Glomerular endothelial cell (primary cell): ENCODE measurements at places on chromosomes 5 and 9. TPM values are rescaled to one million over a fixed set of nuclear protein-coding genes. Genes with fewer than 3 reads are reported as not detected.

DNA sequence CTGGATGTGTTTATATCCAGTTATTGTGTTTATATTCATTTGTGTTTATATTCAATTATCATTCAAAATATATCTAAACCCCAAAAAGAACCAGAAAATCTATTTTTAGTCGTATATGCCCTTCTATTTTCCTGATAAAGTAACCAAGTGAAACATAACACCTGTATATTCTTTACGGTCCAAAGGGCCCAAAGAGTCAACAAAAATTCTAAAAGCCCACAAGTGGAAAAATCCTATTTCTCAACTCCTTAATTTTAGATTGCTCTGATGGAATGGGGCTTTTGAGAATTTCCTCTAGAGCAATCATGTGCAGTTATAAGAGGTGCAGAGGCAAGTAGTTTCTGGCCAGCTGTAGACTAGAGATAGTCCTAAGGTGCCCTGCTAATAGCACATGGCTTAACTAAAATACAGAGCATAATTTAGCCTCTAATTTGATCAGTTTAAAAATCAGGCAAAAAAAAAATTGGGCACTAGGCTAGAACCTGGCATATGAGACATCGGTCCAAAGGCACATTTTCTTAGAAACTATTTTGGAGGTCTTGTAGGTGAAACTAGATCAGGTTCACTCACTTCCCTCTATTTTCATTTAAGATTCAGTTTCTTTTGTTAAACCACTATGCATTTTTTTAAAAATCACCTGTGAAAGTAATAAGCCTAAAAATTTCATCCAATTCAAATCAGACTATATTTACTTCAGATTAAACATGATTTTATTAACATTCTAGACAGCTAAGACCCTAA lies 256.0 kb downstream of the FBXL17 start:
- no peak for DNase-seq

The FBN2 gene
- total RNA-seq: 21.4 and 41.2 TPM in 2 replicates

- no peak for DNase-seq
Measured at GRCh38 chr9:114289571-114290481, 33.1 kb upstream of the ORM1 start.

- DNase-seq: no peak
Measured at GRCh38 chr5:164012371-164012770, 507.0 kb downstream of the MAT2B start.

- no peak for DNase-seq
Measured at GRCh38 chr5:123279136-123279535, 144.1 kb downstream of the CEP120 start.

The MPDZ gene
- total RNA-seq: 40.9 and 50.1 TPM in 2 replicates

DNA sequence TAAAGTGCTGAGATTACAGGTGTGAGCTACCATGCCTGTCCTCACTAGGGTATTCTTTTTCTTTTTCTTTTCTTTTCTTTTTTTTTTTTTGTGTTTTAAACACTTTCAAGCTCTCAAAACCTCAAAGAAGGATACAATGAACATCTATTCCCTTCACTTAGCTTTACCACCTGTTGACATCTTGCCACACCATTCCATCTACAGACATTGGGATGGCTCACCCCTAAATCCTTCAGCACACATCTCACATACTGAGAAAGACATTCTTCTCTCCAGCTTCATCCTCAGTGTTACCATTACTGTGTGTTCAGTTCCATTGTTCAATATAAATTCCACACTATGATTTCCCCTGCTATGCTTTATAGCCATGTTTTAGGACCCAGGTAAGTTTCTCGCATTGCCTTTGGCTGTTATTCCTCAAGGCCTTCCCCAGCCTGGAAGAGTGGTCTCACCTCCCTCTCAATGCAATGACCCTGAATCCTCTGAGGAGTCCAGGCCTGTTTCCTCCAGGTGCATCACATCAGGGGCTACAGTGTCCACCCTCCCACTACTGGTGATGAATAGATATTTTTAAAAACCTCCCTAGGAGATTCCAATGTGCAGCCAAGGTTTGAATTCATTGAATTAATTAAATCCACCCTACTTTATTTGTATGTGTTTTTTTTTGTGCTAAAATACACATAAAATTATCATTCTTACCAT lies 16.7 kb downstream of the IQGAP2 start:
- no peak for DNase-seq

DNA sequence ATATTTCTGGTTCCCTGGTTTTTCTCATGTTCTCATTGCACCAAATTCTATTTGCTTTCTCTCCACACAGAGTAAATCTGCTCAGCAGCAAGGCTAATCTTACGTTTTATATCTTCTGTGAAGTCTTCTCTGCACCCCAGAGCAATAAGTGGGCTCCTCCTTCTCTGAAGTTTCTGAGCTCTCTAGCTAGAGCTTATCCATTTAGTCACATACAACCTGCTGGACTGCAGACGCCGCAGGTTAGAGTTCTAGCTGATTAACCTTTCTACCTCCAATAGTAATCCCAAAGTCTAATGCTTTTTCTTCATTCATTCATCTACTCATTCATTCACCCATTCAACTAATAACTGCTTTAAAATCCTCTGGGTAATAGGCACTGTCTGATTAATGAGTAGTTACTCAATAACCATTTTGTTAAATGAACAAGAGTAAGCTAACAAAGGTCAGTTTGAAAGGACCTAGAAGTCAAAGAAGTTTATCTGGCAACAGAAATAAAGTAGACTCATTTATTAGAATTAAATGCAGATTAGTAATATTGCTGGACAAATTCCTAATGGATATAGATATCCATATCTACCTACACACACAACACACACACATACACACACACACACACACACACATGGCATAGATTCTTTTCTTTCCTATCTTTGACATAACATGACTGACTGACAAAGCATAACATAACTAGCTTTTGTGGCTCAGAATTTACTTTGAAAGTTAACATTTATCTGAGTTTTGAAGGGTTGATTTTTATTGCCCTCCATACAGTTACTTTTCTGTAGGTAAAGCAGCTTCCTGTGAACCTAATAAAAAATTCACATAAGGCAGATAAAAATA lies 984.6 kb upstream of the SEMA6A start:
- no peak for DNase-seq

GRCh38 chr9:134569626-134570025 lies 72.0 kb upstream of the COL5A1 start:
- no peak for DNase-seq

The PCDHA1 gene
- total RNA-seq: 0.06 TPM in 1 of 2 replicates, not detected in the other

The SLC34A3 gene
- not detected in 2 replicates for total RNA-seq

GRCh38 chr9:15433191-15433590 lies 10.5 kb downstream of the SNAPC3 start:
- DNase-seq: no peak

GRCh38 chr9:83154087-83154736 lies 91.3 kb upstream of the RASEF start:
- DNase-seq: no peak

DNA sequence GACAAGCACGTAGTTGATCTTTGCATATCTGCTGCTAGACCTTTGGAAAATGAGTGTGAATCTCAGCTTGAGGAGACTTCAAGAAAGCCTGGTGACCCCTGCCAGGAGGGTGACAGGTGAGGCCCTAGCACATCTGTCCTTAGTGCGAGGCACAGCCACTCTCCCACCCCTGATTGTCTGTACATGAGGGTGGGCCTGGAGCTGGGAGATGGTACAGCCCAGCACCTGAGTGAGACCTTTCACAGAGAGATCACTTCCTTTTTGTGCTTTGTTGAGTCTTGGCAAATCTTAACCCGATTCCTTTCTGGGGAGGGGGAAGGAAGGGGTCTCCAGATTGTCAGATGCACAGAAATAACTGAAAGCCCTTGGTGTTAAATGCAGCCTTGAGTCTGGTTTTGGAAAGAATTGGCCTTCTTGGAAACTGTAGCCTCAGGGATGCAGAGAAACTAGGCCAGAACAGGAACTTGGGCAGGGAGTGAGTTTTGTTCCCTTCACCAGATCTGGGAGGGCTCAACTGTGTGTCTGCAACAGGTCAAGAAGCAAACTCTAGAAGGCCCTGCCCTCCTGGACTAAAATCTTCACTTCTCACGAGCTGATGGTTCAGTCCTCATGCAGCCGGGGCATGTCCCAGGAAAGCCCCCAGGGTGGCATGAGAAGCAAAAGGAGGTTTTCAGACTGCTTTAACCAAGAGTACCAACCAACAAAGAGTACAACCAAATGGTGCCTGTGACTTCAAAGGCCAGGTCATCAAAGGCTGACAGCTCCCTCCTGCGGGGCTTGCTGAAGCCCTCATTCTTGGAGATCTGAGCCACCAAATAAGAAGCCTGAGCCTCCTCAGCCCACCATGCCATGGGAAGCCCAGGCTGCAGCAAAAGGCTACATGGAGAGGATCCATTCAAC lies 20.8 kb upstream of the SEMA4D start:
- DNase-seq: no peak

The LMX1B gene
- total RNA-seq: 0.10 and 0.64 TPM in 2 replicates

DNA sequence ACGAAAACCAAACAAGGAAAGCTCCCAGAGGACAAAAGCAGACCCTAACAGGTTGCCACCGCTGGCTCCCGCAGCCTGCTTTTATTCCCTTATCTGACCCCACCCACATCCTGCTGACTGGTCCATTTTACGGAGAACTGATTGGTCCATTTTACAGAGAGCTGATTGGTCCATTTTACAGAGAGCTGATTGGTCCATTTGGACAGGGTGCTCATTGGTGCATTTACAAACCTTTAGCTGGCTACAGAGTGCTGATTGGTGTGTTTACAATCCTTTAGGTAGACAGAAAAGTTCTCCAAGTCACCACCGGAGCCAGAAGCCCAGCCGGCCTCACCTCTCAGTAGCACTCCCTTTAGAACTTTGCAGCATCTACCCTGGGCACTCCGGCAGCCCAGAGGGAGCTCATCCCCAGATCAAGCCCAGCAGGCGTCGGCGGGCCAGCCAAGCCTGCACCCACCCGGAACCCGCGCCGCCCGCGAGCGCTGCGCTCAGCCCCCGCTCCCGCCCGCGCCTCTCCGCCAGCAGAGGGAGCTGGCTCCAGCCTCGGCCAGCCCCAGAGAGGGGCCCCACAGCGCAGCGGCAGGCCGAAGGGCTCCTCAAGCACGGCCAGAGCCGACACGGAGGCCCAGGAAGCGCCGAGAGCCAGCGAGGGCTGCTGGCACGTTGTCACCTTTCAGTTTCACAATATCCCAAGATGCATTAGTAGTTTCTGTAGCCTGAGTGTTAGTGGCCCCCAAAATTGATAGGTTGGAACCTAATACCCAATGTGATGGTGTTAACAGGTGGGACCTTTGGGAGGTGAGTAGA lies 35.3 kb upstream of the CLPTM1L start:
- DNase-seq: no peak

GRCh38 chr9:3873818-3874217 lies 348.0 kb upstream of the RFX3 start:
- no peak for DNase-seq

GRCh38 chr9:12963537-12963936 lies 188.7 kb downstream of the LURAP1L start:
- DNase-seq: no peak

The NMUR2 gene
- total RNA-seq: 0.87 TPM in 1 of 2 replicates, not detected in the other

The ECM2 gene
- total RNA-seq: not detected in 2 replicates

DNA sequence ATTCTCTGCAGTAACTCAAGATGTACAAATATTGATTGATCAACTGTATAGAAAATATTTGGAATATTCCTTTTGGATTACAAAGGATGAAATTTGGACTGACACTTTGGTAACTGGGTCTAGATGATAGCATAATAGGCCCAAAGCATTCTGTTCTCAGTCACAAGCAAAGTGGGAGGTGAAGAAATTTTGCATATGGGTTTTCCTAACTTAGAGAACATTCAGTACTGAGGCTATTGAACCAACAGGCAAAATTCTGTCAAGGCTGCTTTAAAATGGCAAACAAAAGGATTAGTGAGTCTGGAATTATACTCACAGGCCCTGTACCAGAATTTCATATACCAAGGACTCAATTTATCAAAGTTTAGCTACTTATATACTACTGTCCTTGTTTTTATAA lies 1020.6 kb downstream of the TLE4 start:
- DNase-seq: no peak

The GDNF gene
- total RNA-seq: 0.10 TPM in 1 of 2 replicates, not detected in the other

DNA sequence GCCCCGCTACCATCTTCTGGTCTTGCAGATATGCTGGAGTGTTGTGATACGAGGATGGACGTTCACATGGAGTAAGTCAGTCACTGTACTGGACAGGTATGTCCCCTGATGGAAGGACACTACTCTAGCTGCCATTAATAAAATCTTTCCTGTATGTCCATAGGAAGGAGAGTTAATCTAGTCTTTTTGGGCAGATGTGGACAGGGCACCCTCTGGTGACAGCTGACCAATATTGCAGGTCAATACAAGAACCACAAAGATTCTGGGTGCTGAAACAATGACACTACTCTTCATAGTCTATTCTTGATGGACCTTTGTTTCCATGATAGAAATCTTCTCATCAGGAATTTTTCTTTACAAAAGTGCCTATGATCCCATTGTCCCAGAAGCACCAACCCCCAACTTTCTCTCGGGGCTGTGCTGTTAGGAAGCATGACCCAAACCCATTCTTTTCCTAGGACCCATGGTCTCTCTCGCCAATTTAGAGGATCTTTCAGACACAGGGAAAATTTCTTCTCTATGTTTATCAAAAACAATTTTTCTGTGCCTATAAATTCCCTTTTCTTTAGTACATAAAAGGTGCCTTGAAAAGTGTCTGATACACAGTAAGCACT lies 376.9 kb downstream of the DTWD2 start:
- DNase-seq: no peak

GRCh38 chr9:114743446-114743845 lies 61.5 kb upstream of the TEX48 start:
- no peak for DNase-seq

DNA sequence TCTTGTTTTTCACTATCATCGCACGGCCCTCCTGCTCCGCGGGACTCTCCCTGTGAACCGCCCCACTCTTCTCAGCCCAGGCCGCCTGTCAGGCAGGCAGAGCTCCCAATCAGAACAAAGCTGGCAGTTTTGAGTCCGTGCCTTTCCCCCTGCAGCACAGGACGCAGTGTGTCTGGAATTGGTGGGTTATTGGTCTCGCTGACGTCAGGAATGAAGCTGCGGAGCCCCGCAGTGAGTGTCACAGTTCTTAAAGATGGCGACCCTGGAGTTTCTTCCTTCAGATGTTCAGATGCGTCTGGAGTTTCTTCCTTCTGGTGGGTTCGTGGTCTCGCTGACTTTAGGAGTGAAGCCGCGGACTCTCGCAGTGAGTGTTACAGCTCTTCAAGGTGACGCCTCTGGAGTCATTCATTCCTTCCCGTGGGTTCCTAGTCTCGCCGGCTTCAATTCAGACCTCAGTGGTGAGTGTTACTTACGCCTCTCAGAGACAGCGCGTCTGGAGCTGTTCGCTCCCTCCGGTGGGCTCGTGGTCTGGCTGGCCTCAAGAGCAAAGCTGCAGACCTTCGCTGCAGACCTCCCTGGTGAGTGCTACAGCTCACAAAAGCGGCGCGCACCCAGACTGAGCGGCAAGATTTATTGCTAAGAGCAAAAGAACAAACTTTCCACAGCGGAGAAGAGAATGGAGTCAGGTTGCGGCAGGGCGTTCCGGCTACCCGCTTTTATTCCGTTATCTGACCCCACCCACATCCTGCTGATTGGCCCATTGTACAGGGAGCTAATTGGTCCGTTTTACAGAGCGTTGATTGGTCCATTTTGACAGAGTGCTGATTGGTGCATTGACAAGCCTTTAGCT lies 7.4 kb downstream of the ZDHHC11B start:
- no peak for DNase-seq
